ENCODE measurements at places on chromosomes 7 and 10.
A peak's percentile ranks its signal among the peaks of the same experiment; 100 is the strongest.

GRCh38 chr7:54679490-54679817, 79.6 kb downstream of the SEC61G start:
- no peak for DNase-seq

DNA sequence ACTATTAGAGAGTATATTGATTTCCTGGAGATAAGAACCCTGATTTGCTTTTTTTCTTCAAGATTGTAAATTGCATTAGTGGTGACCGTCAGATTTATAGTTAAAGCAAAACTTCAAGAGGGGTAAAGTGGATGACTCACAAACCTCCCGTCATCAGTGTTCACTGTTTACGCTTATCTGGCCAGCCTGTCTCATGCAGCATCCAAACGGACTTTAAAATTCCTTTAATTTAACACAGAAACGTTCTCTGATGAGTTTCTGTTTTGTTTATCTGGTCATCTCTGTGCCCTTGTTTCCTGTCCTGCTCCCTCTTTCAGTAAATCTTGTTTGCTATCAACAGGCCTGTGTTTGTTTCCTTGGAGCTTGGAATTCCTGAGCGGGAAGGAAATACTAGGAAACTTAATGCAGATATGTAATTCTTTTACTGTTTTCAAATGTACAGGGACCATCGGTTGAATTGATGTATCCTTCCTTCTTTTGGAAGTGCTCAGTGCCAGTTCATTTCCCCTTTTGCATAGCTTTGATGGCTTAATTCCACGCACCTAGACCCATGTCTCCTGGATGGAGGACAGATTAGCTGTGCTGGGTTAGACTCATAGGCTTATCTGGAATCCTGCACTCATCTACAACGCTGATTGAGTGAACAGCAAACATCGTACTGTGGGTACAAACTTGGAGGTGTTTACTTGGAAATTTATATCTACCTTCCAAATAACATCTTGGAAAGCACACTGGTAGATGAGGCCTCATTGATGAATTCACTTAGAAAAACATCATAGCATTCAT, 21.3 kb downstream of the PTPRE start:
- DNase-seq: no peak

GRCh38 chr10:55263327-55263726, 462.3 kb upstream of the PCDH15 start:
- no peak for DNase-seq

DNA sequence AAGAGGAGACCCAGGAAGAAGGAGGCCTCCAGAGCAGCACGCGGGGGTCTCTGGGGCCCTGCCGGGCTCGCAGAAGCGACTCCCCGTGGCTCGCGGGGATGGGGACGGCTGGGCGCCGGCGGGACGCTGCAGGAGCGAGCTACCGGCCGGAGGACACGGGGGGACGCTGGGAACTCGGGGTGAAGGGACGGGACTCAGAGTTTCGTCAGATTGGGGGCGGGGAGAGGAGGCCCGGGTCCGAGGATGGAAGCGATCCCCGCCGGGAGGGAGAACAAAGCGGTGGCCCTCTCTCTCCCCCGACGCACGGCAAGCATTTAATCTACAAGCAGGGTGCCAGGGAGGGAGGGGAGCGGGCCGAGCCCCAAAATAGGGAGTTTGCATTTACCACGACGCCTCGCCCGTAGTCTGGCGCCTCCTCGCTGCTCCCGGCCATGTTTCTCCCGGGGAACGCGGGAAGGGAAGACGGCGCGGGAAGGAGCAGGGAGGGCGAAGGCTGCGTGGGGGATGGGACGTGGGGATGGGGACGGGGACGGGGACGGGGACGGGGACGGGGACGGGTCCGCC, at the start of gene PRTFDC1:
Gene PRTFDC1 (minus strand): TSS at position 464 of the 564 bp plus-strand sequence. CDS start 31 bp downstream, at position 433.
- no peak for DNase-seq

DNA sequence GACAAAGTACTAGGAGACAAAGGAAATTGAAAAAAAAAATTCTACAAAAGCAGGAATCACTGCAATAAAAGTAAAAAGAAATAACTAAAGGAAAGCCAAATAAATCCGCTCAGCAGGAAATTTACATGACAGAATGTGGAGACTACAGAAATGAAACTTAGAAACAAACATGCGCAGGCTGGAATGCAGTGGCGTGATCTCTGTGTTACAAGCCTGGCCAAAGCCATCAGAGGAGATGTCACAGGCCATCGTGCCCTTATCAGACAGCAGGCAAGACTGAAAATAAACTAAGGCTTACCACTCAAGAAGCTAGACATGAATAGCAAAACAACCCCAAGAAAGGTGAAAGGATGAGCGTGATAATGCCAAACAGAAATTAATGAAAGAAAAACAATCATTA, 6.3 kb upstream of the CAMK2B start:
- no peak for DNase-seq

DNA sequence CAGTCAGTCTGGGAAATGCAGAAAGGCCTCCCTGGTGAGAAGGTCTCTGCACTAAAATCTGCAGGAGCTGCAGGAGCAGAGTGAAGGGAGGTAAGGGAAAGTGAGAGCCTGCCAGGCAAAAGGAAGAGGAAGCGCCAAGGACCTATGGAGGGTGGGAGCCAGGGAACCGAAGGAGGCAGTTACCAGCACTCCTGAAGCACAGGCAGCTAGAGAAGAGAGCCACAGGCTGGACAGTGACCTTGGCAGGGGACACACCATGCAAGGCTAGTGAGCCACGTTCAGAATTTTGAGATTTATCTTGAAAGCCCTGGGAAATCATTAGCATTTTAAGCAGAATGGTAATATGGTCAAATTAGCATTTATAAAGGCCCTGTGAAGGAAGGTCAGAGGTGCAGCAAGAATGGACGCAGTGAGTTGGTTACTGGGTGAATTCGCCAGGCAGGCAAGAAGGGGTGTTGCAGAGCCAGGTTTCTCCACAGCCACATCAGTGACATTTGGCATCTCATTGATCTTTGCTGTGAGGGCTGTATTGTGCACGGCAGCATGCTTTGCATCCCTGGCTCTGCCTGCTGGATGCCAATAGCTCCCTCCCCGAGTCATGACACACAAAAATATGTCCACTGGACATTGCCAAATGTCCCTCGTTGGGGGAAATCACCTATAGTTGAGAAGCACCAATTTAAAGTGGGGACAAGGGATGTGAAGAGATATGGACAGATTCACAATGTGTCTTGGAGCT, 54.7 kb upstream of the LANCL2 start:
- DNase-seq: no peak

DNA sequence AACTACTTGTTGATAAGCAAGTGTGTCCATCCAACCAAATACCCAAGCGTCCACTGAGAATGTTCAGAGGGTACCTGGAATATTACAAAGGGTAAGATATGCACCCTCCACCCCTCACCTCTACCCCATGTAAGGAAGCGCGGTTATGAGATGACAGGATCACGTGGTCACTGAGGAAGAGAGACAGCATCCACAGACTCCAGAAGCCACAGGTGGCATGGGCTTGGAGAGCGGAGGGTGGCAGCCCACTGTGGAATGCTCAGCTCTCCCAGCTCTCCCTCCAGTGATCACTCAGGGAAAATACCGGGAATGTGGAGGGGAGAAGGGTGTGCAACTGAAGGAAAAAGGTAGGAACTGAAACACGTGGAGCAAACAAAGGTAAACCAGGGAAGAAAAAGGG, 25.7 kb downstream of the SFMBT2 start:
- no peak for DNase-seq

GRCh38 chr7:37095122-37095521, 353.5 kb downstream of the ELMO1 start:
- DNase-seq: no peak

DNA sequence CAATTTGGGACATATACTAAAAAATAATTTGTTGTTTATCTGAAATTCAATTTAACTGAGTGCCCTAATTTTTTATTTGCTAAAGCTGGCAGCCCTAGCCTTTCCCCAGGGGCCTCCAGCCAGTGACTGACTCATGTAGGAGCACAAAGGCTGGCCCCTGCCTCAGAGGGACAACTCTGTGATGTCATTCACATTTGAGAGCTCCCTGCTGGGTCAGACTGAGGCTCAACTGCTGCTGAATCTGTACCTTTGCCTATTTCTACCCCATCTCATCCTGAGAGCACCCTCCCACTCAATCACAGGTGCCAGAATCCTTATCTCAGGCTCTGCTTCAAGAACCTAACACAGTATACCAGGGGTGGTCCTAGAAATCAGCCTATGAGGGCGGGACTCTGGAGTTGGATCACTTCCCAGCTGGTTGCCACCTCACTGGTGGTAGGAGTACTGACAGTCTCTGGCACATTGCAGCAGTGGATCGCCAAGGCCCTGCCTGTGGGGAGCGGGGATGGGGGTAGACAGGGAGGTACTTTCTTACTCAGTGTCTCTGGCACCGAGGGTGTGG, 11.6 kb downstream of the GCK start:
- peak; percentile 42 for DNase-seq

GRCh38 chr10:119208553-119208940, 1.2 kb downstream of the GRK5 start:
- no peak for DNase-seq

- DNase-seq: no peak
These were observed 49.0 kb upstream of the ABI1 start for GRCh38 chr10:26909753-26910152.

DNA sequence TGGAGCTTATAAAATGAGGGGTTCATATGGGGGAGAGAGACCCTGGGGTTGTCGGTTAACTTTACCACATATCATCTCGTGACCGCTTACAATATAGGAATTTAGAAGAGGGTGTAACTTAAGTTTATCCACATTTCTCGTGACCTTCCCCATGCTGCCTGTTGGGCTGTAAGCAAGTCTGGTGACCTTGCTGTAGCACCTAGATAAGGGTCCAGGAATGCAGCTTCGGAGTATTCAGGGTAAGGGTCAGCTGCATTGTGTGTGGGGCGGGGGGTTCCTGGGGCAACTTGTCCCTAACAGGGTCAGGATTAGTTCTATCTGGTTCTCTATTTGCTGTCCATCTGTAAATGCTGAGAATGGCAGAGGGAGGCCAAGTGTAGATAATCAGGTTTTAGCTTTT, 1.3 kb upstream of the CHST3 start:
- DNase-seq: no peak

- DNase-seq: no peak
These were observed 41.9 kb downstream of the SEMA3C start for GRCh38 chr7:80876894-80877414.

GRCh38 chr10:131675104-131675503, 225.7 kb upstream of the PPP2R2D start:
- no peak for DNase-seq

- no peak for DNase-seq
These were observed 38.5 kb downstream of the COL1A2 start for GRCh38 chr7:94433224-94433623.

DNA sequence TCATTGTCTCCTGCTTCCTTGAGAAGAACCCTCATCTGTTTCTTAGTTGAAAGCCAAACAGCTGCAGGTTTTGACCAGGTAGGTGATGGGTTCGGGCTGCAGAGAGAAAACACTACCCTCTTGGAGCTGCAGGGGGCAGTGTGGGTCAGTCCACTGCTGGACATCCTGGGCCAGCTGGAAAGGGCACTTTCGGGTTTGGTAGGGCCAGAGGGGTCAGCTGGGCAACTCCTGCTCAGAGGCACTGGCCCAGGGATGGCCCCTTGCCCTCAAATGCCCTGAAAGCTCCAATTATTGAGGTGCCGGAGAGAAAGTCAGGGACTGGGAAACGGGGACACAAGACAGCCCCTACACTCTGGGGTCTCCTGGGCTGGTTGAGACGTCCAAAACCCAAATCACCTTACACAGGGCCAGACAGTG, 90.7 kb downstream of the MKI67 start:
- DNase-seq: no peak

DNA sequence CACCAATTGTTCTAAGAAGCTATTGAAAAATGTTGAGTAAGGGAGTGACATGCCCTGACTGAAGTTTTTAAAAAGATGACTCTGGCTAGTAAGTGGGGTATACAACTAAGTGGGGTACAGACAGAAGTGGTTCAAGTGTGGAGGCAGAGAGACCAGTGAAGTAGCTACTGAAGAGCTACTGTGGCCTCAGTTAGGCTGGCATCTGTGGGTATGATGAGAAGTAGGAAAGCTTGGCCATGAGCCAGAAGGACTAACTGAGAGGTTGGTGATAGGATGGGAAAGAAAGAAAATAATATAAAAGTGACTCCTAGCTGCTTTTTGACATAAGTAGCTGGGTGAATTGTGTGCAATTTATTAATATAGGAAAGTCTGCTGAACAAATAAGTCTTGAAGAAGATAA, 176.6 kb downstream of the SEMA3D start:
- no peak for DNase-seq

GRCh38 chr7:22110881-22111280, 165.2 kb upstream of the CDCA7L start:
- peak; percentile 58 for DNase-seq

GRCh38 chr7:1544178-1544895, 11.7 kb downstream of the TMEM184A start:
- peak; percentile 43 for DNase-seq

- no peak for DNase-seq
These were observed 25.3 kb downstream of the ZSCAN25 start for GRCh38 chr7:99642027-99642426.

- no peak for DNase-seq
These were observed 782.0 kb upstream of the ZWINT start for GRCh38 chr10:57142925-57143576.

GRCh38 chr7:158023681-158024350, 563.8 kb downstream of the PTPRN2 start:
- no peak for DNase-seq

Measured in left lobe of liver (tissue), 2 donors.